ENCODE measurements at places on chromosomes 16 and 17. TPM values are rescaled to one million over a fixed set of nuclear protein-coding genes. Genes with fewer than 3 reads are reported as not detected.

GRCh38 chr17:7383742-7384488 lies 3.0 kb downstream of the TNK1 start:
- H3K36me3 ChIP-seq, result no peaks in the 10 kb centered on the region
- peaks cover 26% of the 10 kb centered on the region for H3K4me1 ChIP-seq
- DNase-seq, result no peak
- H3K27ac ChIP-seq, result peak overlapping the region; percentile 5
- peaks cover 6% of the 10 kb centered on the region for H3K27me3 ChIP-seq

DNA sequence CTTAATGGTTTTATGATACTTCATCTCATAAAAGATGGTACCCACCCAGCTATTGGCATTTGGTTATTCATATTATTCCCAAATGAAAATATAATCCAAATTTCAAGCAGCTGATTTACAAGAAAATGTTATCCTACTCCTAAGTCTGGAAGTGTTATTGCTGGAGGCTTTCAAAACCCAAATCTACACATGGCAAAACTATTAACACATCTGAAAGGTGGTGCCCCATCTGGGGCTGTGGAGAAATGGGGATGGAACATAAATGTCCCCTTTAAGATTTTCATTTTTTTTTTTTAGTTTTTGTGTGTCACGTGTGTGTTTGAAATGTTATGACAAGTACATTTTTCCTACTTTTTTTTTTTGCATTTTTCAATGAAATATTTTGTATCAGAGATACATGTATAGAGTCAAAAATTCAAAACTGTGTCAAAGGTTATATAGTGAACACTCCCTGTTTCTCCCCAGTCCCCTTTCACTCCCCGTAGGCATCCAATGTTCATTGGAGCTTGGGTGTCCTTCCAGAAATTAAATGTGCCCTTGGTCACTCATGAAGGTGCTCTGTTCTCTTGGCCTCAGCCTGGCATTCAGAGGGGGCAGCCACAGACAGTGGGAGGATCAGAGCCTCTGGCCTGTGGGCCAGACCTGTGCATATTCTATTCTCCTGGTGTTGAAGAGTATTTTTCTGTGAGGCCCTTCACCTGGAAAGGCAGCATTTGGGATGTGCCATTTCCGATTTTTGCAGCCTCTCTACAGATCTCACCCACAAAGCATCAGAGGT lies 79.1 kb downstream of the CLEC16A start:
- no peak for DNase-seq
- H3K4me3 ChIP-seq, result no peak overlapping the region
- H3K27me3 ChIP-seq, result no peaks in the 10 kb centered on the region

- H3K36me3 ChIP-seq, result no peaks in the 10 kb centered on the region
- no peaks in the 10 kb centered on the region for H3K4me1 ChIP-seq
- no peak overlapping the region for H3K4me3 ChIP-seq
- no peak overlapping the region for H3K27ac ChIP-seq
- DNase-seq, result no peak
Measured at GRCh38 chr16:3492356-3492755, 2.9 kb downstream of the C16orf90 start.

DNA sequence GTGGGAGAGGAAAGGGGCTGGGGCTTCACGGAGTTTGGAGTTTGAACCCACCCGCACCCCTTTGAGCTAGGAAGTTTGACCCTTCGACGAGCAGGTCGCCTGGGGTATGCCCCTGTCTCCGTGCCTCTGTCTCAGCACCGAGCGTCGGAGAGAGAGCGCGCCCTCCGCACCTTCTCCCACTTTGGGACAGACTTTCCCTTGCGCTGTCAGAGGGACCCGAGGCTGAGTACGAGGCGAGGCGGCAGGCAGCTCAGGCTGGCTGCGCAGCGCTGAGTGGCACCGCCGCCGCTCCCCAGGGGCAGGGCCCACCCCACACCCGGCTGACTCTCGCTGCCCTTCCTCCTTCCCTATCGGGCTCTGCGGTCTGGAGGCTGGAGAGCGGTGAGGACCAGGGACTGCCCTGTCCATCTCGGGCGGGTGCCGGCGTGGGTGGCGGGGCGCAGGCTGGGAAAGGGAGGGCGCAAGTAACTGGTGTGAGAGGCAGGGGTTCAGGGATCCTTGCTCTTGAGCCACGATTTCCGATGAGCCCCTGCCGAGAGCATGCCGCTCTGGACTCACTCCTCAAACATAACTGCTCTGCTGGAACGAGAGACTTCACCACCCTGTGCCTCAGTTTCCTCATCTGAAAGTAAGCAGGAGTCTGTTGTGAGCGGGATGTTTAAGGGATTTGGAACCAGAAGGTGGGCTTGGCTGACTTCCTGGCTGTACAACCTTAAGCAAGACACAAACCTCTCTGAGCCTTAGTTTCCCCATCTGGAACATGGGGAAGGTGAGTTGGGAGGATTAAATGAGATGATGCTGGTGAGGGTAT lies 981 bp downstream of the BEAN1 start:
- H3K4me3 ChIP-seq, result no peak overlapping the region
- no peaks in the 10 kb centered on the region for H3K36me3 ChIP-seq
- DNase-seq, result no peak
- H3K27ac ChIP-seq, result no peak overlapping the region
- H3K4me1 ChIP-seq, result peaks cover 4% of the 10 kb centered on the region
- H3K27me3 ChIP-seq, result peaks cover 39% of the 10 kb centered on the region

DNA sequence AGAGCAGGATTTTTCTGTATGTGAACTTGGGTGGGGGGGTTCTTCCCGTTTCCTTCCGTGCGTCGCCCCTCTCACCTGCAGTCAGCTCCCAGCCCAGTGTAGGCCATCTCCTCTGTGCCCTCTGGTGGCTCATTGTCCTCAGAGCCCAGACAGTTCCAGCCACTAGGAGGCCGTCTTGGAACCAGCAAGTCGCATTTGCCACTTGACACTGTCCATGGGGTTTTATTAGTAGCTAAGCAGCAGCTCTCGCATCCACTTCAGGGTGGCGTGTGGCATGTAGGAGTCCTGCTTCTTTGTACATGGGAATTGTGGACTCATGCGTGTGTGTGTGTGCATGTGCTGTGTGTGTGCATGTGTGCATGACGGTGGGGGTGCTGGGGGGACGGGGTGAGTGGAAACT lies 74.0 kb downstream of the SEC14L1 start:
- no peak for DNase-seq
- no peaks in the 10 kb centered on the region for H3K27me3 ChIP-seq
- H3K4me3 ChIP-seq, result no peak overlapping the region
- H3K36me3 ChIP-seq, result no peaks in the 10 kb centered on the region
- no peaks in the 10 kb centered on the region for H3K4me1 ChIP-seq

GRCh38 chr17:77464988-77465357 lies 324.2 kb downstream of the SEC14L1 start:
- H3K4me1 ChIP-seq, result peaks cover 30% of the 10 kb centered on the region
- no peak for DNase-seq
- H3K4me3 ChIP-seq, result no peak overlapping the region
- H3K36me3 ChIP-seq, result no peaks in the 10 kb centered on the region
- no peaks in the 10 kb centered on the region for H3K27me3 ChIP-seq

- DNase-seq, result no peak
- H3K4me1 ChIP-seq, result peaks cover 5% of the 10 kb centered on the region
- no peak overlapping the region for H3K4me3 ChIP-seq
Measured at GRCh38 chr17:69961501-69962145, 113.4 kb upstream of the KCNJ16 start.

- no peak overlapping the region for H3K4me3 ChIP-seq
- H3K27me3 ChIP-seq, result no peaks in the 10 kb centered on the region
- DNase-seq, result no peak
- H3K4me1 ChIP-seq, result no peaks in the 10 kb centered on the region
- no peaks in the 10 kb centered on the region for H3K36me3 ChIP-seq
Measured at GRCh38 chr16:23952128-23952970, 116.6 kb downstream of the PRKCB start.

Gene SLC5A11
- 0.54 TPM for total RNA-seq

- peaks cover 7% of the 10 kb centered on the region for H3K4me1 ChIP-seq
- H3K27me3 ChIP-seq, result no peaks in the 10 kb centered on the region
- no peaks in the 10 kb centered on the region for H3K36me3 ChIP-seq
- no peak overlapping the region for H3K27ac ChIP-seq
- DNase-seq, result no peak
- H3K4me3 ChIP-seq, result no peak overlapping the region
Measured at GRCh38 chr17:70021726-70022125, 53.3 kb upstream of the KCNJ16 start.

Gene MYCBPAP
- 1.4 TPM for total RNA-seq

Gene PPL
- total RNA-seq, result 14.1 TPM

Gene KRTAP4-9
- total RNA-seq, result not detected

DNA sequence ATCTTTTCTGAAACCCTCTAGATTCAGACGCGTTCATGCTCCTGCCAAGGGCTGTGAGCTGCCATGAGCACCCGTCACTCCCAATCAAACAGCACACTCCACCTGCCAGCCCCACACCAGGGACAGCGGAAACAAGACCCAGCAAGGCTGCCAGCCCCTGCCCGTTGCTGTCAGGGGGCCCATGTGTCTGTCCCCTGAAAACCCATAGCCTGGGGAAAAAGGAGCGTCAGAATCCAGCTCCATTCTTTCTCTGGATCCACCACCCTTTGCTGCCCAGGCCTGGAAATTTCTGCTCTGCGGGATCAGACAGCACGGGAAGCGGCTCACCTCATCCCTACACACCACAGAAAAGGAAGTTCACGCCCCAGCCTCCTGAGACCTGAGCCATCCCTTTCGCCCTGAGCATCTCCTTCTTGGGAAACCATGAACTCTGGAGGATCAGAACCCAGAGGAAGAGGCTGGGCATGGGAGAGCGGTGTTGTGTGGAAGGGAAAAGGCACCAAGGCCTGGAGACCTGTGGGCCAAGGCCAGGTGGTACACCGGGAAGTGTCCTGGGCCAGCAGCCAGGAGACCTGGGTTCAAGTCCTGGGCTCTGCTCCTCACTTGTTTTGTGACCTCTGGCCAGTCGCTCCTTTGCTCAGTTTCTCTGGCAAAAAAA lies 51.5 kb upstream of the RCVRN start:
- H3K4me1 ChIP-seq, result no peaks in the 10 kb centered on the region
- no peak overlapping the region for H3K4me3 ChIP-seq
- H3K27me3 ChIP-seq, result no peaks in the 10 kb centered on the region

GRCh38 chr17:12853921-12854320 lies 64.6 kb downstream of the ARHGAP44 start:
- H3K36me3 ChIP-seq, result no peaks in the 10 kb centered on the region
- DNase-seq, result no peak
- no peak overlapping the region for H3K4me3 ChIP-seq
- no peaks in the 10 kb centered on the region for H3K4me1 ChIP-seq
